NCI-H146 (cell line): ENCODE measurements at places on chromosomes 13 and 19.
A peak's percentile ranks its signal among the peaks of the same experiment; 100 is the strongest.

- DNase-seq: no peak
Observed at GRCh38 chr19:10431254-10431942, 11.1 kb downstream of the PDE4A start.

- DNase-seq: no peak
Observed at GRCh38 chr13:26011996-26012821, 39.6 kb downstream of the SHISA2 start.

DNA sequence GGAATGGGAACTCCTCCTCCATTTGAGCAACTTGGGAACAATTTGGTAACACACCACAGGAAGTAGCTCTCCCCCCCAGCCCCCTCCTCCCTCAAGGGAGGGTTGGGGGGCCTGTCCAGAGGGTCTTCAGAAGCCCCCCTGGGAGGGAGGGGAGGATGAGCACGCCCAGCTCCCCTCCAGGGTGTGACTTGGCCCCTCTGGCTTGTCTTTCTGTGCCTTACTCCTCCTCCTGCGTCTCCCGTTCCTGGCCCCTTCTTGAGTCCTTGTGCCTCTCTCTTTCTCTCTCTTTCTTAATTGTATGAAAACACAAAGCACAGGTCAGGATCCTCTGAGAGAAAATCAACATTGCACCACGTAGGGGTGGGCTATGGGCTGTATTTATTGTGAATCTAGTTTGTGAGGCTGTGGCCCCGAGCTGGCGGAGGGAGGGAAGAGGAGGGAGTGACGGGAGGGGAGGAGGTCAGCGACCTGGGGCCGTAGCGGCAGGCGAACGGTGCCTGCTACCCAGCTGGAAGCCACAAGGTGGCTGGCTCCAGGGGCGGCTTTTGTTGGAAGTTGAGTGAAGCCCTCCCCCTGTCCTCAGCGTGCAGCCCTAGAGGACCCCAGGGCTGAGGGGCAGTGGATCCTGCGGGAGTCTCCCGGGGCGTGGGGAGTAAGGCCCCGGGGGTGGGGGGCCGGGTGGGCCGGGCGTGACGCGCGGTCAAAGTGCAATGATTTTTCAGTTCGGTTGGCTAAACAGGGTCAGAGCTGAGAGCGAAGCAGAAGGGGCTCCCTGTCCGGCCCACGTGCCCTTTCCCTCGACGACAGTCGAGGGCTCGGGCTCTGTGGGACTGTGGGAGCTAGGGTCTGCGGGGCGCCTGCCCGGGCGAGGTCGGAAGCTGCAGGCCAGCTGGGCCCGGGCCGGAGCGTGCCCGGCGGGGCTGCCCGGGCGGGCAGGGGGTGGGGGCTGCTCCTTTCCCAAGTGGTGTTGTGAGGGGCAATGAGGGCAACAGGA, 6.4 kb downstream of the LYL1 start:
- DNase-seq: peak; percentile 56

- DNase-seq: no peak
Observed at GRCh38 chr13:36766295-36766694, 52.7 kb upstream of the RFXAP start.

- no peak for DNase-seq
Observed at GRCh38 chr13:40776232-40776631, 5.2 kb upstream of the MRPS31 start.

DNA sequence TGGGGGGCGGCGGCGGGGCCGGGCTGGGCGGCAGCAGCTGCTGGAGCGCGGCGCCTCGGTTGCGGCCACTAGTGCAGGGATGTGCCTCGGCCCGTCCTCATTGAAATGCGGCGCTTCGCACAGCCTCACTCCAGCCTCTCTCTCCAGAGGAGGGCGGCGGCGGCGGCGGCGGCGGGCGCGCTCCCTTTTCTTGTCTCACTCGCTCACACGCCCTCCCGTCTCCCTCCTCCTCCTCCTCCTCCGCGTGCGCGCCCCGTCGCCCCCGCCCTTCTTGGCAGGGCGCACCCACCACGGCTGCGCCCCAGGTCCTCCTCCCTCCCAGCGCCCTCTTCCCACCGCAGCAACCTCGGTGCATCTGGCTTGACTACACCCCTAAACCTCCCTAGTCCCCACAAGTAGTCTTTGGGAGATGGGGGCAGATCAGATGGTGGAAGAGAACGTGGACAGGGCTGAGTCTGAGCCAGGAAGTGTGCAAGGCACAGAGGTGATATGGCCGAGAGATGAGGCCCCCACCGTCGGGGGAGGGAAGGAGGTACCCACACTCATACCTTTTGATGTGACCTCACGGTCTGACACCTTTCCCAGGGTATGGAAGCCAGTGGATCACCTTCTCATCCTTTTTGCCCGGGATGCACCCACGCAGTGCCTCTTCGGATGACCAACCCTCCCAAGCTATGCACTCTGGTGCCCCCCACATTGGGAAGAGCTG, at the start of gene DCLK1:
Gene DCLK1 (minus strand): TSS at position 161 of the 709 bp plus-strand sequence.
- peak; percentile 90 for DNase-seq

DNA sequence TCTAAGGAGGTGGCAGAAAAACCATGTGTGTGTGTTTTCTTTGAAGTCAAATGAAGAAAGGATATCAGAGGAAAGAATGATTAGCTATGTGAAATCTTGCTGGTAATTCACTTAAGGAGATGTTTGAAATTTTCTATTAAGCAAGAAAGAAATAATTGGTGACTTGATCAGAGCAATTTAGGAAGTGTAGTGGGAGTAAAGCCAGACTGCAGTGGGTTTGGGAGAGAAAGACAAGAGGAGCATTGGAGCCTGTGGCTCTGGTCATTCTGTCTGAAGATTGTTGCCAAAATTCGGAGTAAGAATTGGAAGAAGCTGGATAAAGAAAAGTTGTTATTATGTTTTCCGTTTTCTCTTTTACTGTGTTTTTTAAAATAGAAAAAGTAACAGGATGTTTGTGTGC, 640.5 kb downstream of the GPC5 start:
- no peak for DNase-seq

GRCh38 chr13:80442609-80443008, 101.7 kb upstream of the SPRY2 start:
- no peak for DNase-seq

DNA sequence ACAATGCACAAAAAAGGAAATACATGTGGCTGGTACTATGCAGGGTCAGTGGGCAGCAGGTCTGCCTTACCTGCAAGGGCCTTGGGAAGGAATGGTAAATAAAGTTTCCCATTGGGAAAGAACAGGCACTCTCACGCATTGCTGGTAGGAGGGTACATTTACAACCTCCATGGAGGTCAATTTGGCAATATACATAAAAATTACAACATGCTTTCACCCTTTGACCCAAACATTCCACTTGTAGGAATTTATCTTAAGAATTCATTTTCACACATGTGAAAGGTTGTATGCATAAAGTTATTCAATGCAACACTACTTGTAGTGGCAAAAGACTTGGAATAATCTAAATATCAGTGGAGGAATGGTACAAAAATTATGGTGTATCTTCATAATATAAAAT, 216.4 kb downstream of the DLEU7 start:
- no peak for DNase-seq

GRCh38 chr19:6639439-6639838, 30.5 kb downstream of the TNFSF14 start:
- DNase-seq: no peak

DNA sequence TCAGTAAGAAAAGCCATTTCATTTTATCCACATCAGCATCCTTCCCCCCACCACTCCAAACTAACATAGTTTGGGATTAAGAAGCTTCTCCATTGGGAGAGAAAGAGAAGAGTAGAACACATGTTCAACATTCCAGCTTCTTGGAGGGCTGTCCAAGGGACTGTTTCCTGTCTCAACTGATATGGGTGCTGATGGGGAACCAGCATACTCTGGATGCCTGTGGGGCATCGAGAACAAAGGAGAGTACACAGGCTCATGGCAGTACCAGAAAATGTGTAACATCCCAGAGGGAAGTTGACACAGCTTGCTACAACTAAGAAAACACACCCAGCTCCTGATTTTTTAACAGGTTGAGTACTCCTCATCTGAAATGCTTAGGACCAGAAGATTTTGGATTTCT, 24.7 kb downstream of the SUCLA2 start:
- no peak for DNase-seq

DNA sequence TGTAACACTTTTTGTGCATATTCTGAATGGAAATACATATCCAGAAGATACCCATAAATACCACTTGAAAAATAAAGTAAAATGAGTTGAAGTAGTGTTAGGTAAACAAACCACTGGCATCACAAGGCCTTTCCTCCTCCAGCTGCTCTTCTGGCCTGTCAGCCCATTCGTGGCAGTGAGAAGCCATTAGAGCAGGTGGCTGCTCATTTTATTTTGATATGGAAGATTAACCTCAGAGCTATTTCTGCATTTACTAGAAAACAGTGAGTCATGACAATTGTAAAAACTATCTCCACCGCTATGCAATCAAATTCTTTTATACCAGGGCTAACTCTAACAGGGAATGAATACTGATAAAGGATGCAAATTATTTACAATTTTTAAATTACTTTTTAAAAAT, 2898.1 kb downstream of the PCDH9 start:
- DNase-seq: peak; percentile 33

- DNase-seq: no peak
Observed at GRCh38 chr13:90919153-90919552, 428.3 kb upstream of the MIR17HG start.

GRCh38 chr19:38185562-38185961, 38.5 kb downstream of the DPF1 start:
- no peak for DNase-seq

GRCh38 chr13:60169239-60170031, 5.7 kb upstream of the DIAPH3 start:
- DNase-seq: no peak

- no peak for DNase-seq
Observed at GRCh38 chr13:29676941-29677452, 81.5 kb upstream of the SLC7A1 start.

- no peak for DNase-seq
Observed at GRCh38 chr13:109917422-109917821, 131.0 kb upstream of the IRS2 start.

DNA sequence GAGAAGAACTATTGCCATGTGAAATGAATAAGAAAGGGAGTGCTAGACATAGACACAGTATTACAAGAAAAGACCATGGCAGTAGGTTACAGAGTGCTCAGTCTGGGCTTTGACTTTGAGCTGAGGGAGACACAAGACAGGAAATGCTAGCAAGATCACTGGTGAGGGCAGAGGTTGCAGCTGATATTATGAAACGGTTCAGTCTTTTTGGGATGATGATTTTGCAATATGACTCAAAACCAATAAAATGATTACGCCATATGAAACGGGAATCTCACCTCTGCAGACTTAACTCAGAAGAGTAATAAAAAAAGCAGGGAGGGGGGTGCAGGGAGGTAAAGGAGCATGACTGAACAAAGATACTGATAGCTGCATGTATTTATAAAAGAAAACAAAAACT, 123.1 kb downstream of the RBM26 start:
- no peak for DNase-seq

DNA sequence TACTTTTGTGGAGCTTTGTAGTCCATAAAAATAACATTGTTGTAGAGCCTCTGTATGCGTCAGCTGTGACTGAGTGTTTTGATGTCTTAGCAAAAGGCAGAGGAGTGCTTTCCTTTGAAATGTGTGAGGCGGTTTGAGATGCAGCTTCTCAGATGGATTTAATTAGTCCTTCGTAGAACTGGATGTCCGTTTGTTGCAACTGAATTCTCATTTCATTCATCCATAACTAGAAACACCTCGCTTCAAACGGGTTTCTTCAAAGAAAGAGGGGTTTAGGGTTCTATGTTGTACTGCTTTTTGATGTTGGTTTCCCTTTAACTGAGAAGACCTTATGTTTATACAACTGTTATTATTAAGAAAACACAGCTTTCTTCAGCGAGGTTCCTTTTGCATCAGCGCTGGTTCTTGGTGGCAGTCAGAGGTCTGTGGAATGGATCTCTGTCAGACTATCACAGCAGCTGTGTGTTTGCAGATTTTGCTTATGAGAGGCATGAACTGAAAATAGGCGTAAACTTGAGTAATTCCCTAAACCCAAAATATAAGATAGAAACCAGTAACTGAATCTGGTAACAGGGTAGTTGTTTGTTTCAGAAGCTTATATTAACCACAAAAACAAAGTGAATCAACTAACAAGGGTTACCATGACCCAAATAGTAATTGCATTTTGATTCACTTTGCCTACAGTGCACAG, 194.4 kb downstream of the GGACT start:
- DNase-seq: no peak

DNA sequence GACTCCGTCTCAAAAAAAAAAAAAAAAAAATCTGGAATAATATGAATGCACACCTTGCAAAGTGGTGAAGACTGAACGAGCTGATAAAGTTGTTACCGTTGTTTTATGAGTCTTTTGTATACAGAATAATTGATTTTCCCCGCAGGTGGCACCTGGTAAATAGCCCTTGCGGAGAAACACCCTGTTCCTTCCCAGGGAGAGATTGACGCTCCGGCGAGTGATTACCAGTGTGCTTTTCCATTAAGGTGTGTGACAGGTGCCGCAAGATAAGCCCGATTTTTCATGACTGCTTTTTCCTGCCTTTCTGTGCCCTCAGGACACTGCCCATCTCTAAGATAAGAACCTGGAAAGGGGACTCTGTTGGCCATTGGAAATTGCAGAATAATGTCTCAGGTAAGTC, 943 bp downstream of the ZNF302 start:
- DNase-seq: peak; percentile 74

GRCh38 chr13:46195016-46195415, 13.0 kb upstream of the LCP1 start:
- DNase-seq: no peak

- DNase-seq: no peak
Observed at GRCh38 chr13:83633746-83634145, 248.5 kb downstream of the SLITRK1 start.

- DNase-seq: no peak
Observed at GRCh38 chr13:30354493-30355383, 47.4 kb upstream of the KATNAL1 start.

GRCh38 chr19:8614455-8614854, 3.9 kb upstream of the ADAMTS10 start:
- no peak for DNase-seq

- no peak for DNase-seq
Observed at GRCh38 chr19:9906475-9907087, 29.7 kb downstream of the OLFM2 start.

DNA sequence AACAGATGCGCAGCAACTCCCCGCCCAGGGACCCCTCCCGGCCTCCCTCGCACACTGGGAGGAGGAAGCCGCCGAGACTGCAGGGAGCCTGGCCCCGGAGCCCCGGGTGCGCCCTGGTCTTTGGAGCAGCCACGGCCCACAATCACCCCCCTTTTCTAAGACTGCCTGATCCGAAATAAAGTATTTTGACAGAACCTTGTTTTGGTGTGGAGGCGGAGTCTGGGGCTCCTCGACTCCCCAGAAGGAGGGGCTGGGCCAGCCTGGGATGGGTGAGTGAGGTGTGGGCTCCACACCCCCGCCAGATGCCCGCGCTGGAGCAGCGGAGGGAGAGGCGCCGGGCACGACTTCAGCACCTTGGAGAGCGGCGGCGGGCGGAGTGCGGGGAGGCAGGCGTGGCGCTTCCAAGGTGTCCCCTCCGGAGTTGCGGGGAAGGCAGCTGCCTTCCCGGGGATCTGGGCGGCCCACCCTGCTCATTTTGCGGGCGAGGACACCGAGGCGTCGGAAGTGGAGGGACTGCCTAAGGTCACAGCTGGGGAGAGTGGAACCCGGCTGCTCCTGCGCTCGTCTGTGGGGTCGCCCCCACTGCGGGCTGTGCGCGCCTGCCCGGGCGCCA, 9.4 kb downstream of the SIRT6 start:
- no peak for DNase-seq
